Stimulated activated CD4-positive, alpha-beta T cell treated with anti-CD3 and anti-CD28 coated beads, TNF-alpha, amount 100 ng/mL, for 1 hour (primary cell): ENCODE measurements at places on chromosomes 12 and 14.

GRCh38 chr12:85461127-85461526, 181.1 kb downstream of the ALX1 start:
- DNase-seq, result no peak

- DNase-seq, result no peak
These were observed 6.2 kb downstream of the NCOR2 start for GRCh38 chr12:124561231-124561630.

DNA sequence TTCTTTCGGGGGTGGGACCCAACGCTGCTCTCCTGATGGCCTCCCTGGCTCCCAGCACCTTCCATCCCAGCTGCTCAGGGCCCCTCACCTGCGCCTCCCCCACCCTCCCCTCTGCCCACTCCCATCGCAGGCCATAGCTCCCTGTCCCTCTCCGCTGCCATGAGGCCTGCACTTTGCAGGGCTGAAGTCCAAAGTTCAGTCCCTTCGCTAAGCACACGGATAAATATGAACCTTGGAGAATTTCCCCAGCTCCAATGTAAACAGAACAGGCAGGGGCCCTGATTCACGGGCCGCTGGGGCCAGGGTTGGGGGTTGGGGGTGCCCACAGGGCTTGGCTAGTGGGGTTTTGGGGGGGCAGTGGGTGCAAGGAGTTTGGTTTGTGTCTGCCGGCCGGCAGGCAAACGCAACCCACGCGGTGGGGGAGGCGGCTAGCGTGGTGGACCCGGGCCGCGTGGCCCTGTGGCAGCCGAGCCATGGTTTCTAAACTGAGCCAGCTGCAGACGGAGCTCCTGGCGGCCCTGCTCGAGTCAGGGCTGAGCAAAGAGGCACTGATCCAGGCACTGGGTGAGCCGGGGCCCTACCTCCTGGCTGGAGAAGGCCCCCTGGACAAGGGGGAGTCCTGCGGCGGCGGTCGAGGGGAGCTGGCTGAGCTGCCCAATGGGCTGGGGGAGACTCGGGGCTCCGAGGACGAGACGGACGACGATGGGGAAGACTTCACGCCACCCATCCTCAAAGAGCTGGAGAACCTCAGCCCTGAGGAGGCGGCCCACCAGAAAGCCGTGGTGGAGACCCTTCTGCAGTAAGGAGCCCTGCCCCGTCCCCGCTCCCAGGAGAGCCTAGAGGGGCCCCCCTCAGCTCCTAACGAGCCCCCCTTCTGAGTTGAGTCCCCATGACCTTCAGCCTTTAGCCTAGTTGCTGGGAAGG, at the start of gene HNF1A:
HNF1A (plus strand) TSS at position 248 of the 924 bp plus-strand sequence; CDS start at position 474, 226 bp downstream.
- no peak for DNase-seq

DNA sequence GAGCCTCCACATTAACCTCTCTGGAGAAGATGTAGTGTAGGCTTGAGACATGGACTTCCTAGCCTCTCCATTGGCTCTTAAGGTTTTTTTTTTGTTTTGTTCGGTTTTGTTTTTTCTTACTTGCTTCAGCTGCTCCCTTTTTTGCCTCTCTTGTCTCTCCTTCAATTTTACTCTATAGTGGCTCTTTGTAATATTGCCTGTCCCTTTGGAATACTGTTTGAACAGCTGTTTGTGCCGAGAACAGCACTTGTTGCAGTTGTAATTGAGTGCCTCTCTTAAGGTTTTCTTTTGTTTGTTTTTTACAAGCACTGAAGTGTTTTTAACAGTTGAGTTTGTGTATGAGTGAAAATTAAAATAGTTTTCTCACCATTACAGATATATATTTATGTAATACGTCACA, 567.7 kb downstream of the LRFN5 start:
- no peak for DNase-seq

GRCh38 chr14:63308723-63309317, 9.9 kb downstream of the GPHB5 start:
- no peak for DNase-seq

DNA sequence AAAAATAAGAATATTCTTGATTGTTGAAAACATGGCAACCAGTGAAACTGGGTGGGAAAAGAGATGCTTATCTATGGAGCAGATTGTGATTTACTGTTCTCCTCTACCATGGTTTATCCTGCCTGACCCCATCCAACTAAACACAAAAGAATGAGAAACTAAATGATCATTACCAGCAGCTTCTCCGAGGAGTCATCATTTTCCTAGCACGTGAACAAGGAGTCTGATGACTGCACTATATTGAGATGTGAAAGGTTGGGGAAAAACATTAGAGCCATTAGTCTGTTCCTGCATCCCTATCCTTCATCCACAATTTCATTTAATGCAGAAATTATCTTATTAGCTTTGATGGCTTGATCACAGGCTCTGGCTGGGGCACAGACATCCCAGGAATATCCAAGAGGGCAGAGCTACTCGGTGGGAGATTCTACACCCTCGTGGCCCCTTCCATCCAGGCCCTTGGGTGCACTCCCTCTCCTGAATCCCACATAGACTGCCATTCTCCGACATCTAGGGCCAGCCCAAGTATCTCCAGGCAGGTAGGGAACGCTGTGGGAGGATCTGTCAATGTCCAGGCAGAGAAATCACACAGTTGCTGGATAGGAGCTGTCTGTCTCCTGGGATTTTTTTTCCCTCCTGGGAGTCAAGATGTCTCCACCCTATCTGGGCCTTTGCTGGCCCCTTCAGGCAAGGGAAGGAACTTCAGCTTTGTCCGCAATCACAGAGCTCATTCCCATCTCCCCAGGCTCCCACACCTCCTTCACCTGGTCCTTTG, 43.3 kb upstream of the DHRS4 start:
- no peak for DNase-seq

- DNase-seq, result no peak
These were observed 501.2 kb downstream of the PCNX1 start for GRCh38 chr14:71408362-71409030.

- DNase-seq, result no peak
These were observed at the start of gene ABHD12B for GRCh38 chr14:50871914-50872732. ABHD12B (plus strand) TSS chr14:50872053; CDS start chr14:50872175, 122 bp downstream.

DNA sequence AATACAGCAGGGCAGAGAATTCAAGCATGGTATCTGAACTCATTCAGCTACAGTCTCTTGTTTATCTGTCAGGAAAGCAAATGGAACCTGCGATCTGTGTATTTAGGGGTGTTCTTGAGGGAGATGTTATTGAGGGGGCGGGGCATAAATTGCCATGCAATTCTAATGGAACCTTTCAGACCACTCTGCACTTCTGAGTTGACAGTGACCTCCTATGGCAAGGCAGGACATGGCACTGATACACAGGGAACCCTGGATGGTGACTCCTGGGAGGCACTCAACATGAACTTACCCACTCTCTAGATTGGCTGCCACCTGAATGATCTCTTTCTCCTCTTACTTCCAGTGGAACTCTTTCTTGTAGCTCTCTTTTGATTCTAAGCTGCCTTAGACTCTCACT, 787.3 kb downstream of the VRK1 start:
- no peak for DNase-seq

GRCh38 chr12:121423253-121423652, 23.3 kb downstream of the RNF34 start:
- DNase-seq, result no peak
